ENCODE measurements at places on chromosomes 16 and 17. TPM values are rescaled to one million over a fixed set of nuclear protein-coding genes. Genes with fewer than 3 reads are reported as not detected.

Gene CAMKK1
- 8.7 TPM for total RNA-seq

Gene BAIAP3
- 23.0 TPM for total RNA-seq

Gene CIITA
- total RNA-seq: not detected

Gene GRB7
- total RNA-seq: 23.1 TPM

Gene CORO1A
- total RNA-seq: 23.5 TPM

Gene SLC12A3
- not detected for total RNA-seq

Gene WSCD1
- 38.9 TPM for total RNA-seq

Gene TMEM100
- total RNA-seq: 0.10 TPM

Gene CCDC40
- total RNA-seq: 7.1 TPM

DNA sequence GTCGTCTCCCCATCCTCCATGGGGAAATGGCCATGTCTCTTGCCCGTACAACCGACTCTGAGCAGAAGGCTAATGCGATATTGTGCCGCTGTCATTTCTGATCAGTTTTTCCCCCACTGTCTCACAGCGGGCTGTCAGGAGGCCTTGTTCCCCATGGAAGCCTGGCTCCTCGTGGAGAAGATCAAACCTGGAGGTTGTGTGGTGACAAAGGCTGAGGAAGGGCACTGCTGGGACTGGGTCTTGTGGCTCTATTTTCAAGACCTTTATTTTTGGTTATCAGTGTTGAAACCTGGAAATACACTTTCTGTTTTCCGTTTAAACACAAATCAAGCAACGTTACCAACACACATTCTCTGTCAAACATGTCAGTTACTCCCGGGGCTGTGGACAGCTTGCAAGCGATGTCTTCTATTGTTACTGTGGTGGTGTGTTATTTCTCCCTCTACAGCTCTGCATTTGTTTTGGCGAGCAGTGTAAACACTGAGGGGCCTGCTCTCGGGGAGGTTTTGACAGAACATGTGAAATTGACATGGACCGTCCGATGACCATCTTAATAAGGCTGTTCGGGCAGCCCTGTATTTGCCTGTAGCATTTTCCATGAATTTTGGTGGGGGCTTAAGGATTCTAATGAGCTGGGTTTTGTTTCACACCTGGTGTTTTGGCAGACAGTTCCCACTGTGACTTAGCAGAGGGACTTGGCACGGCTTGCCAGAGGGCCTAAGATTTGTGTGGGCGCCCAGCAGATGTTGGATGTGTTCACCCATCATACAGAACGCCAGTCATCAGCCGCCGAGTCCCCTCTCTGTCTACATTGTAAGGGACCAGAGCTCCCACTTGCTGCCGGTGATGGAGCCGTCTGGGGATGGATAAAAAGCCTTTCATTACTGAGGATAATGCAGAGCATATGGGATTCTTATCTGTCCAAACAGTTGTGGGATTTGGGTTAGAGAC lies 12.5 kb downstream of the RBFOX1 start:
- DNase-seq: no peak
- H3K36me3 ChIP-seq: no peaks in the 10 kb centered on the region
- no peak overlapping the region for H3K4me3 ChIP-seq
- no peaks in the 10 kb centered on the region for H3K27me3 ChIP-seq
- no peak overlapping the region for H3K27ac ChIP-seq
- no peaks in the 10 kb centered on the region for H3K4me1 ChIP-seq

GRCh38 chr16:72939247-72939646 lies 108.7 kb downstream of the ZFHX3 start:
- no peaks in the 10 kb centered on the region for H3K27me3 ChIP-seq
- no peaks in the 10 kb centered on the region for H3K36me3 ChIP-seq
- H3K4me3 ChIP-seq: no peak overlapping the region
- H3K4me1 ChIP-seq: peaks cover 19% of the 10 kb centered on the region
- H3K27ac ChIP-seq: no peak overlapping the region

DNA sequence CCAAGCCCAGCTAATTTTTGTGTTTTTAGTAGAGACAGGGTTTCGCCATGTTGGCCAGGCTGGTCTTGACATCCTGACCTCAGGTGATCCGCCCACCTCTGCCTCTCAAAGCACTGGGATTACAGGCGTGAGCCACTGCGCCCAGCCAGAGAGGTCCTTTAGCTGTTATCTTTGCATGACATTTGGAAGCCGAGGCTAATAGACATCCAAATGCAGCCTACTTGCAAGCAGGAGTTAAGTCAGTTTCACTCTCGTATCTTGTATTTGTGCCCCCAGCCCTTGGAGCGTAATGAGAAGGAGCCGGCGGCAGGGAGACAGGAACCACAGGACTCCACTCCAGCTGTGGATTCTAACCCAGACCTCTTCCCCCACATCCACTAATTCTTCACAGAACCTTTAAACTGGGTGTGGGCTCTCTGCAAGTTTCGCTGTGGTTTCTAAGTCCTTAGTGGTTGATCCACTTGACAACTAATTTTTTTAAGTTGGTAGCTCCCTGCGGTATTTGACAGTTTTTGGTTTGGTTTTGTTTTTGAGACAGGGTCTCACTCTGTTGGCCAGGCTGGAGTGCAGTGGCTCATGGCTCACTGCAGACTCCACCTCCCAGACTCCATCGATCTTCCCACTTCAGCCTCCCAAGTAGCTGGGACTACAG lies 3.1 kb upstream of the CYTH1 start:
- peaks cover 6% of the 10 kb centered on the region for H3K27me3 ChIP-seq
- no peak overlapping the region for H3K27ac ChIP-seq
- peaks cover 9% of the 10 kb centered on the region for H3K4me1 ChIP-seq
- no peaks in the 10 kb centered on the region for H3K36me3 ChIP-seq

DNA sequence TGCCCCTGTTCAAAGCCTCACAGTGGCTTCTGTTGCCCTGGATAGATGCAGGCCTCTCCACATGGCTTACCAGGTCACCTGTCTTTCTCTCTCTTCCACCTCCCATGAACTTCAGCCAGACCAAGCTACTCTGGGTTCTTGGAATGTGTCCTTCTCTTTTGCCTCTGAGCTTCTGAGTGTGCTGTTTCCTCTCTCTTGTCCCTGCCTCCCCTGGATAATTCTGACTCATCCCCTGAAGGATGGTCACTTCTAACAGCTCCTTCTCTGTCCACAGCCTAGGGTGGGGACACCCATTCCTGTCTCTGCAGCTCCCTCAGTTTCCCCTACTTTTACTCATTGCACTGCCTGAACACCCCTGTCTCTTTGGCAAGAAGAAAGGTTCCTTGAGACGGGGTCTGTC lies 2.9 kb downstream of the GUCY2D start:
- DNase-seq: no peak
- H3K27me3 ChIP-seq: peaks cover 59% of the 10 kb centered on the region
- H3K4me3 ChIP-seq: no peak overlapping the region
- no peak overlapping the region for H3K27ac ChIP-seq

DNA sequence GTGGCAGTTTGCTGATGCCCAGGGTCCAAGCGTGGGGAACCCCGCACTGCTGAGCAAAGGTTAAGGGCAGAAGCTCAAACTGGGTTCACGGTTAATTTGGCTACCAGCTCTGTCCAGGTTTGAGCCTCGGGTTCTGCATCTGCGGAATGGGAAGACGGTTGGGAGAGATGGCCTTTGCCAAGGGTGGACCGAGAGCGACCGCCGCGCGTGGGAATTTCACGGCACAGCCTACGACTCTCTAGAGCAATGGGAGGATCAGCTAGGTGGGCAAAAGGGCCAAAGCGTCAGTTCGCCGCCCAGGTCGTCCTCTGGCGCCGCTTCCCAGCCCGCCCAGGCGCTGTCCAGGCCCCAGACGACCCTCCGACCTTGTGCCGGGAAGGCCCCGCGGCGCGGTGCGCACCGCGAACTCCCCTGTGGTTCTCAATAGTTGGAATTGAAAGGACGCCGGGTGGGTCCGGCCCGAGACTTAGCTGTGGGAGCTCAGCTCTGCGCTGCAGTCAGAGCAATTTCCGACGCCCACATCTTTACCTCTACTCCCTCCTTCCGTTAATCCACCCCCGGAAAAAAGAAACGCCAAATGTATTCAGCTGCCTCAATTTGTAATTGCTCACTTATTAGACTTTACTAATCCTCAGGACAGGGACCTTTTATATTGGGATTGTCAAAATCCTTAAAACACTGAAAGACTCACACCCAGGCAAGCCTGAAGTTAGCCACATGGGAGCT lies 2.5 kb upstream of the HS3ST3B1 start:
- H3K4me1 ChIP-seq: peaks cover 29% of the 10 kb centered on the region
- H3K4me3 ChIP-seq: peak overlapping the region; percentile 61
- H3K27ac ChIP-seq: no peak overlapping the region
- no peak for DNase-seq
- H3K27me3 ChIP-seq: peaks cover 92% of the 10 kb centered on the region

GRCh38 chr17:11853321-11854151 lies 143.7 kb downstream of the ZNF18 start:
- no peak overlapping the region for H3K4me3 ChIP-seq
- H3K27me3 ChIP-seq: no peaks in the 10 kb centered on the region
- H3K27ac ChIP-seq: no peak overlapping the region
- no peaks in the 10 kb centered on the region for H3K4me1 ChIP-seq
- peaks cover 3% of the 10 kb centered on the region for H3K36me3 ChIP-seq
- DNase-seq: no peak

- no peak overlapping the region for H3K4me3 ChIP-seq
- H3K27me3 ChIP-seq: peaks cover 14% of the 10 kb centered on the region
- H3K36me3 ChIP-seq: no peaks in the 10 kb centered on the region
- H3K4me1 ChIP-seq: peaks cover 4% of the 10 kb centered on the region
- H3K27ac ChIP-seq: no peak overlapping the region
- peak; percentile 26 for DNase-seq
These were observed 2.5 kb downstream of the CORO1A start for GRCh38 chr16:30185683-30186421.

- no peaks in the 10 kb centered on the region for H3K27me3 ChIP-seq
- no peaks in the 10 kb centered on the region for H3K36me3 ChIP-seq
- no peak overlapping the region for H3K27ac ChIP-seq
- H3K4me3 ChIP-seq: no peak overlapping the region
These were observed 7.6 kb upstream of the CYTH1 start for GRCh38 chr17:78789663-78790181.

GRCh38 chr17:7251661-7252175 lies at the start of gene CTDNEP1:
Gene CTDNEP1 (minus strand): TSS chr17:7251734. CDS start chr17:7251296, 438 bp downstream.
- H3K36me3 ChIP-seq: peaks cover 13% of the 10 kb centered on the region
- H3K4me1 ChIP-seq: peaks cover 17% of the 10 kb centered on the region
- H3K27me3 ChIP-seq: no peaks in the 10 kb centered on the region
- H3K4me3 ChIP-seq: peak within 1 kb of the TSS; percentile 65

GRCh38 chr16:48526058-48526957 lies 83.7 kb downstream of the N4BP1 start:
- H3K4me3 ChIP-seq: no peak overlapping the region
- H3K27me3 ChIP-seq: no peaks in the 10 kb centered on the region
- peak; percentile 87 for DNase-seq
- no peak overlapping the region for H3K27ac ChIP-seq
- no peaks in the 10 kb centered on the region for H3K4me1 ChIP-seq

DNA sequence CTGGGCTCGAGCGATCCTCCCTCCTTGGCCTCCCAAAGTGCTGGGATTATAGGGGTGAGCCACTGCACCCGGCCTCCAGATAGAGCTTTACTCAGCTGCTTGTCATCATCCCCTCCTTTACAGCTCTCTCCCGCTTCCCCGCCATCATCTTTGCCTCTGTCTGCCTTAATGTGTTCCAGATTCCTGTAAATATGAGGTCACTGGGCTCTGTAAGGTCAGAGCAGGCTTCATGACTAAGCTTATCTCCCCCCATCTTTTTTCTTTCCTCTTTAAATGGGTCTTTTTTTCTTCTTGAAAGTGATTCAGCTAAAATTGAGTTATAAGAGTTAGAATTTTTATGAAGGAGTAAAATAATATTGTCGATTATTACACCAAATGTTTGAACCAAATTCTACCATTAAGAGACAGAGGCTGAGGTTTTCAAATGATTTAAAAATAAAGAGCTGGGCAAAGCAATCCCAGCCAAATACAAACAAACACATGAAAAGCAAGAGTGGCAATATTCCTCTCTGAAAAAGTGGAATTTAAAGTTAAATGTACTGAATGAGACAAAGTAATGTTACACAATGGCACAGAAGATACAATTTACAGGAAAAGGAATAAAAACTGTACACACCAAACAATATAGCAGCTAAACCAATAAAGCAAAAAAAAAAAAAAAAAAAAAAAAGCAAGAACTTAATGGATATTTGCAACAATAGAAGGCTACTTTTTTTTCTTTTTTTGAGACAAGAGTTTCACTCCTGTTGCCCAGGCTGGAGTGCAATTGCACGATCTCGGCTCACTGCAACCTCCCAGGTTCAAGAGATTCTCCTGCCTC lies 62.1 kb downstream of the CRISPLD2 start:
- H3K4me3 ChIP-seq: no peak overlapping the region
- DNase-seq: no peak
- H3K27me3 ChIP-seq: no peaks in the 10 kb centered on the region
- no peak overlapping the region for H3K27ac ChIP-seq
- H3K4me1 ChIP-seq: peaks cover 39% of the 10 kb centered on the region
- no peaks in the 10 kb centered on the region for H3K36me3 ChIP-seq

- no peaks in the 10 kb centered on the region for H3K4me1 ChIP-seq
- no peaks in the 10 kb centered on the region for H3K27me3 ChIP-seq
- no peak overlapping the region for H3K4me3 ChIP-seq
These were observed 63.9 kb downstream of the BANP start for GRCh38 chr16:88014954-88015805.

DNA sequence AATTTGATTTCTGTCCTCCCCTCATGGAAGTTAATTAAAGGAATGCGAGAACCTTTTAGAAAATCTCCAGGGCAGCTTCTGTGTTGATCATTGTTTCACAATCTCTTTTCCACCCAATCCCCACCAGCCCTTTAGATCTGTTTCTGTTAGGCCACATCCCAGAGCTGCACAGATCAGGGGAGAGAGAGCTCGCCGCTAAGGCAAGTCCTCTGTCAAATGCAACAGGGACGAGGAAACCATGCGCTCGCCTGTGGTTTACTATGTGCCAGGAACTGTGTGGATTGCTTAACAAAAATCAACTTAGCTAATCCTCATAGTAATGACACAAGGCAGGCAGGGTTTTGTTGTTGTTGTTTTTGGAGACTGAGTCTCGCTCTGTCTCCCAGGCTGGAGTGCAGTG lies 115.4 kb downstream of the SALL1 start:
- DNase-seq: no peak
- no peak overlapping the region for H3K27ac ChIP-seq
- H3K4me1 ChIP-seq: peaks cover 17% of the 10 kb centered on the region

DNA sequence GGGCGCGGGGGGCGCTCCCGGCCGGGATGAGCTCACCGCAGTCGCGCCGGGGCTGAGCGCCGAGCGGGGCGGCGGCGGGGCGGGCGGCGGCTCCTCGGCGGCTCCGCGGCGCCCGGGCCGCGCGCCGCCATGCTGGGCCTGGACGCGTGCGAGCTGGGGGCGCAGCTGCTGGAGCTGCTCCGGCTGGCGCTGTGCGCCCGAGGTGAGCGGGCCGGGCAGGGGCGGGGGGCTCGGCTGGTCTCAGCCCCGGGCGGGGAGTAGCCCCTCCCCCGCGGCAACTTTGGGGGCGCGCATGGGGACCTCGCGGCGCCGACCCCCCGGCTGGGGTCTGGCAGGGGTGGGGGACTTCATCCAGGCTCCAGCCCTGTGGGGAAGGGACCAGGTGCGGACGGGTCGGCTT lies at the start of gene ARHGDIG:
TSS of gene ARHGDIG (plus strand) at position 40 of the 400 bp plus-strand sequence. CDS start at position 130, 90 bp downstream.
- H3K27me3 ChIP-seq: peaks cover 48% of the 10 kb centered on the region
- H3K4me1 ChIP-seq: no peaks in the 10 kb centered on the region
- H3K27ac ChIP-seq: no peak within 1 kb of the TSS
- no peaks in the 10 kb centered on the region for H3K36me3 ChIP-seq
- peak; percentile 54 for DNase-seq

- no peaks in the 10 kb centered on the region for H3K36me3 ChIP-seq
- no peak overlapping the region for H3K27ac ChIP-seq
- H3K4me1 ChIP-seq: peaks cover 14% of the 10 kb centered on the region
- H3K4me3 ChIP-seq: peak overlapping the region; percentile 71
- DNase-seq: peak; percentile 72
- H3K27me3 ChIP-seq: peaks cover 92% of the 10 kb centered on the region
These were observed 27.3 kb downstream of the SLFN11 start for GRCh38 chr17:35345926-35346771.

All from GM23338 (cell line).